Cardiac fibroblast (primary cell): ENCODE measurements at places on chromosomes 4 and X.

DNA sequence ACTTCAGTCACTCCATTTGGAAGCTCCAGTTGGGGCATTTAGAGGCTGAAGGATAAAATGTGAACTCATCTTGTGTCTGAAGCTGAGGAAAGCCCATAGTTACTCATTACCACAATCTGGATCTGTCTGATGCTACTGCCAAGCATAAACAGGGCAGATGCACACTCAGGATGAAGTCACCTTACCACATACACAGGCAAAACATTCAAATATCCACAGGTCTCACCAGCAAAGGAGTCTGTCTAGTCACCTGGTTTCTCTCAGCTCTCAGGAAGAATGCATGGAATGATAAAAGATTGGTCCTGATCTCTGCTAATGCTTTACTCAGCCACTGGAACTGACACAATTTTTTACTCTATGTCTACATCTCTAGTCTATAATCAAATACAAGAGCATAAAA is 13.0 kb upstream of the ODAPH start:
- DNase-seq: peak; percentile 95

GRCh38 chr4:106162278-106162677 is 153.7 kb downstream of the TBCK start:
- no peak for DNase-seq

- no peak for DNase-seq
These were observed 59.0 kb upstream of the TLR3 start for GRCh38 chr4:186009976-186010375.

GRCh38 chr4:18110099-18110498 is 88.5 kb upstream of the LCORL start:
- DNase-seq: no peak

DNA sequence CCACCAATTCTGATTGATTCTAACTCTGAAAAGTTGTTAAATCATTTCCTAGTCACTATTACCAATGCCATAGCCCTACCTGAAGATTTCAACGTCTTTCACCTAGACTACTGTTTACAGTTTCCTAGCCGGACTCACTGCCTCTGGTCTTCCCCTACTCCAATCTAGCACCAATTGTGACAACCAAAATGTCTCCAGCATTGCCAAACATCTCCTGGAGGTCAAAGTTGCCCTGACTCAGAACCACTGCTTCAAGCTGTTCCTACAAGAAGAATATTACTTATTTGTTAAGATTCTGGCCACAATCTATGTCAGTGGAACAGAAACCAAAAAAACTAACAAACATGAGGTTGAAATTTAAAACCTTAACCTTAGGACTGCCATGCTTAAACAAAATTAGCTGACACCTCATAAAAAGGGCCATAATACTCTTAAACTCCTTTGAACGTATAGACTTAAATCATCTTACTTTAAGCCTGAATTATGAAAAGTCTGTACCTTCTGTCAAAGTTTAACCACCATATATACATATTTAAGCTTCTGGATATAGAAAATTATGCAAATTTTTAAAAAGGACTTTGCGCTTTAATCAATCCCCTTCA is 2.1 kb downstream of the PDS5A start:
- peak; percentile 45 for DNase-seq
